ENCODE measurements at places on chromosomes 5 and 9.
A peak's percentile ranks its signal among the peaks of the same experiment; 100 is the strongest.

DNA sequence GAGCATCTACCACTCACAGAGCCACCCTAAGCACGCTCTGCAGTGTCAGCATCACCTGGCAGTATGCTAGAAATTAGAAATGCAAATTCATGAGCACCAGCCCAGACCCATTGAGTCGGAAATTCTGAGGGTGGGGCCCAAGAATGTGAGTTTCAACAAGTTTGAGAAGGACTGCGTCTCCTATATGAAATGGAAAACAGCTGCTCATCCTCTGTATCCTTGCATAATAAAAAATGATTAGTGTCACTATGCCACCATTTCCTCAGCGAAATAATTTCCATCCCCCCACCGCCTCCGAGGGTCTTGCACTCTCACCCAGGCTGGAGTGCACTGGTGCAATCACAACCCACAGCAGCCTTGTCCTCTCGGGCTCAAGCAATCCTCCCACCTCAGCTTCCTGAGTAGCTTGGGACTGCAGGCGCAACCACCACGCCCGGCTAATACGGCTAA lies 1.3 kb upstream of the IQGAP2 start:
- DNase-seq = no peak

DNA sequence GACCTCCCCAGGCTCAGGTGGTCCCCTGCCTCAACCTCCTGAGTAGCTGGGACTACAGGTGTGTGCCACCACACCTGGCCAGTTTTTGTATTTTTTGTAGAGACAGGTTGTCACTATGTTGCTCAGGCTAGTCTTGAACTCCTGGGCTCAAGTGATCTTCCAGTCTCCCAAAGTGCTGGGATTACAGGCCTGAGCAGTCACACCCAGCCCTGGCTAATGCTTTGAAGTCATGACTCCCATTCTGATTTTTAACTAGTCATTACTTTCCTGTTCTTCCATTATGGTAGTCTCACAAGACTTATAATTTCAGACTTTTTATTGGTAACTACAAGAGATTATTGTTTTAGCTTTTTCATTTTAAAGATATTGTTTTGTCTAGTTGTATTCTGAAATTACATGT lies 26.3 kb downstream of the UBAP1 start:
- no peak for DNase-seq

GRCh38 chr9:34958411-34958982 lies 412 bp downstream of the PHF24 start:
- no peak for DNase-seq

GRCh38 chr5:79133121-79133656 lies 21.6 kb downstream of the BHMT start:
- DNase-seq = no peak

DNA sequence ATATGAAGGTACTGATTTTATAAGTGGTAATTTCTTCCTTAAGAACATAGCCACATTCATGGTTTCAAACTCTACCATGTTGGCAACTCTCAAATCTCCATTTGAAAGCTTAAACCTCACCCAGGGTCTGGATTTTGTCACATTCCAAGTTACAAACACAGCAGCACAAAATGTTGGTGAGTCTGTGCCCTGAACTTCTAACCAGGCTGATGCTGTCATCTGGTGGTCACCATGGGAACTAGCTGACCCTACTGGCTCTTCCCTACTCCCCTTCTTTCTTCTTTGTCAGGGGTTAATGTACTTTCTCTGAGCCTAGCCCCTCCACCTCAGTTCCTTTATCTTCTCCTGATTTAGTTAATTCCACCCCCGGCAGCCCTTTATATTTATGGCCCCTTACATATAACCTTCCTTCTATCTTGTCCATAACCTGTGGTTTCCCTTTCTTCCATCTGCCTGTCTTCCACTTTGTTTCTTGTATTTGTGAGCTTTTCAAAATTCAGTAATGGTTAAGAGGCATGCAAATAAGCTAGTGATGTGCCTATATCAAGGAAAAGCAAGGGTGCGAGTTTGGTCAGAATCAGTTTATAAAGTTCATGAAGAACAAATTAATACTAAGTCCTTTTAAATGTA lies 35.9 kb downstream of the TGFBR1 start:
- DNase-seq = peak; percentile 34

DNA sequence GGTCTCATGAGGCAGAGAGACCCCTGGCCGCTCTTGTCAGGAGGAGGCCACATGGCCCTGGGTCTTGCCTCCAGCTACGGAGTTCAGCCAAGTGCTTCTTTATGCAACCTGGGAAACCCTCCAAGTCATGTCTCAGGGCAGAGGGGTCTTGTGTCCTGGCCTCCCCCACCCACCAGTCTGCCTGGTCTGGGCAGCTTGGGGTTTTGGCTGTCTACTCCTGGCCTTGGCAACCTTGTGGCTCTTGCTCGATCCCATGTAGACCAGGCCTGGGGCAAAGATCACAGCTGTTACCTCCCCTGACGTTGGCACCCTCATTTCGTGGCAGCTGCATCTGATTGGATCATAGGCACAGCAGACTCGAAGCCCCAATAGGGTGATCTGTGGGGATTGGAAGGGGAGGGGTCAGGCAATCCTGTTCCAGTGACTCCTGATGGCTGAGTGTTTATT lies 28.4 kb downstream of the JADE2 start:
- no peak for DNase-seq

- no peak for DNase-seq
These were observed 161.3 kb downstream of the YIPF5 start for GRCh38 chr5:144009116-144009515.

DNA sequence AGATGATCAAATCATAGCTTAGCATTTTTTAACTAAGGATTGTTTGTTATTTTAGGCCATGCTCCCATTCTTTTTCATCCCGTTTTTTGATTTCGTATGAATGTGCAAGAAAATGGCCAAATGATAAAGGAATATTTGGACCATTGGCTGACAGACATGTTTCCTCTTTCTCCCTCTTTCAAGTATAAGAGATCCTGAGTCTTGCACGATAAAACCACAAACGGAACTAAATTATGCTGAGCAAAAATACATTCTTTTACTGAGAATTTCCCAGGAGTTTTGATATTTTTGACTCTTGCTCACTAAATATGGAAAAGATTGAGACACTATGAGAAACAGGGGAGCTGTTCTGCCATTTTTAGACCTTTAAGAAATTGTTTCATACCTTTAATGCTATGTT lies 90.4 kb upstream of the KLF9 start:
- no peak for DNase-seq

- DNase-seq = no peak
These were observed 380.8 kb upstream of the CD180 start for GRCh38 chr5:67577424-67577823.

DNA sequence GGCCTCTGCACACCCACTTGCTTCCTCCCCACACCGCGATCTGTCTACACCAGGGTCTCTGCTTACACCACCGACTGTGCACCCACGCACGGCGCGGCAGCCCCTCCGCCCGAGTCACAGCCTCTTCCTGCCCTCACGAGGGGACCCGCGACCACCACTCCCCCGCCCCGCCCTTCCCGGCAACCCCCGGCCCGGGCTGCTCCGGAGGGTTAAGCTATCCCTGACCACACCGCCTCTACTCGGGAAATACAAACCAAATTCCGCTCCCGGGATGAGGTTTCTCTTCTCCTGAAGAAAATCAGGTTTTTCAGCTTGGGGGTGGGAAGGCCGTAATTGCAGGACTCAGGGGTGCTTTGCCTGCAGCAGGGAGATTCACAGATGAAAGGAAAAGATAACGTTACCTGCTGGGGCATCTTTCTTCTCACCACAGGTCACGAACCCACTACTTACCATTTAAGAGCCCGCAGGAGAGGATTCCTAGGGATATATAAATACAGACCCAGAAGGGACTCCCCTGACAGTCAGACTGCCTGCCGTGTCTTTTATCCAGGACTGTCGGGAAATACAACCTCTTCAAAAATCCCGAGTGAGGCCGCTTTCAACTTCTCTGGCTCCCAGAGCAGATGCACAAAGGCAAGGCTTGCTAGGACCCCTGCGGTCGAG lies 63.5 kb downstream of the ROR2 start:
- no peak for DNase-seq

DNA sequence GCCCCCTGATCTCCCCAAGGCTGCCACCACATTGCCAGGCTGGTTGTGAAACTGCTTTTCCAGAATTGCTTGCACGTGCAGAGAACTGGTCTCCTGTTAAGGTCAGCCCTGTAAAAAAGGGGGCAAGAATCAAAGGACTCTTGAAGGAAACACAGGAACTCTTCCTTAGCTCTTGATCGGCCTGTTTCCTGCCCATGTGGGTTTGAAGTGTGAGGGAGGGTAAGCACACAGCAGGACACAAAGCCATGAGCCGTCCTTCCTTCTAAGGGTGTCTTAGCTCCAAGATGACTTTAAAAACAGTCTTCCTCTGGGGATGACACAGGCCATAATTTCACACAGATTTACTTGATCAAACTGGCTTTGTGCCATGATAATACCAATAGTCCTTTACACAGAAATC lies 36.1 kb downstream of the TEK start:
- DNase-seq = no peak

DNA sequence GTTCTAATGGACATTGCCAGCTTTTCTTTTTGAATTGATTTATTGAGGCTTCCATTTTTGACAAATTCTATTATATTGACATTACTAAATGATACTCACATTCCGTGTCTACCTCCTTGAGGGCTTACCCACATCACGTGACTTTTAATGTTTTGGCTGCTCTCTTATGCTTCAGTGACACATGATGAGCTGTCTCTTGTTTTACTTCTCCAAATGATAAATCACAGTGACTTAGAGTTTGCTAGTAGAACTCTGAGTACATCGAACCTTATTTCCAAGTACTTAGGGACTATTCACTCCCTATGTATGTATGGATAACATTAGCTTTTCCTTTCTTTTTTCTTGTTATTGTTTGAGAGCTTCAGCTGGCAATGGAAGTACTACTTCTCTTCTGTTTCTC lies 169.8 kb upstream of the KCNN2 start:
- no peak for DNase-seq

GRCh38 chr9:119801311-119801710 lies 432.1 kb upstream of the BRINP1 start:
- DNase-seq = no peak

- peak; percentile 48 for DNase-seq
These were observed at the start of gene ZBED3 for GRCh38 chr5:77086689-77087483. Gene ZBED3, minus strand, starts transcription at chr5:77087285. Its CDS starts 9,407 bp downstream, at chr5:77077878.

GRCh38 chr5:22500556-22500955 lies 352.6 kb downstream of the CDH12 start:
- no peak for DNase-seq

DNA sequence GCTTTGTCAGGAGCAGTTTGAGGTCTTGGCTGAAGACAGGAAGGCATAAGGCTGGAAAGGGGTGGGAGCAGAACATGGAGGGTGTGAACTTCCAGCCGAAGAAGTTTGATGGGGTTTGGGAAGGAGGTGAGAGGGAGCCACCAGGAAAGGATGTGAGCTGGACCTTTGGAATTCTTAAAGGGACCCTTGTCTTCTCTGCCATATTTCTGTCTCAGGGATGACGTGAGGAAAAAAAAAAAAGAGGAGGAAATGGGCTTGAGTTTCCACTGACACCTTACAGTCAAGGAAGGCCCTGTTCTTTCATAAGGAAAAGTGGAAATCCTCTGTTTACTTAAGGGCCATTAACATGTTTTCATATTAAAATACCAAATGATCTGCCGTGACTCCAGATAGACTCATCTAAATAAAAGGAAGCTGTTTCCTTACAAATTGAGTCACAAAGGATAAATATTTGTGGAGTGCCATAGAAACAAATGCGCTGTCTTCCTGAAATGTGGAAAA lies 132.1 kb downstream of the PALM2AKAP2 start:
- DNase-seq = no peak

GRCh38 chr5:179268966-179269693 lies 76.1 kb downstream of the ADAMTS2 start:
- no peak for DNase-seq

- DNase-seq = no peak
These were observed 105.2 kb downstream of the ST8SIA4 start for GRCh38 chr5:100797861-100798260.

- DNase-seq = no peak
These were observed 15.2 kb upstream of the TBCA start for GRCh38 chr5:77791356-77791755.

- DNase-seq = no peak
These were observed 215.7 kb downstream of the ARL15 start for GRCh38 chr5:54094706-54095105.

GRCh38 chr5:5155617-5156016 lies 15.5 kb downstream of the ADAMTS16 start:
- DNase-seq = no peak

DNA sequence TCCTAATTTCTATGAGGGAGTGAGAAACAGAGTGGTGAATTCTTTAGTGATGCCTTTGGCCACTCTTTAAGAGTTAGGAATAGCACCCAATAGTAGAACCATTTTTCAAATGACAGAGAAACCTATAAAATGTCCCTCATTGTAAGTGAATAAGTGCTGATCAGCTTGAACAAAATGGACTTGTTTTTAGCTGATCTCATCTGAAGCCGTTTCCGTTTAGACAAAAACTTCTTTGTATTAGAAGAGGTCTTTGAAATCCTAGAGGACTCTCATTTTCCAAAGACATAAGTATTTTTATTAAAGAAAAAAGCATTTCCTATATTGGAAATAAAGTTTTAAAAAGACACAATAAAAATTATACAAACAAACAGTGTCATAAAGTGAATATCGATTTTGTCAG lies 273.9 kb downstream of the ARHGEF28 start:
- no peak for DNase-seq

- peak; percentile 59 for DNase-seq
These were observed 43.7 kb upstream of the ITGA1 start for GRCh38 chr5:52743970-52744369.

GRCh38 chr5:142063878-142064331 lies 44.7 kb upstream of the NDFIP1 start:
- peak; percentile 38 for DNase-seq

GRCh38 chr5:10762776-10763500 lies 1.9 kb upstream of the DAP start:
- no peak for DNase-seq

DNA sequence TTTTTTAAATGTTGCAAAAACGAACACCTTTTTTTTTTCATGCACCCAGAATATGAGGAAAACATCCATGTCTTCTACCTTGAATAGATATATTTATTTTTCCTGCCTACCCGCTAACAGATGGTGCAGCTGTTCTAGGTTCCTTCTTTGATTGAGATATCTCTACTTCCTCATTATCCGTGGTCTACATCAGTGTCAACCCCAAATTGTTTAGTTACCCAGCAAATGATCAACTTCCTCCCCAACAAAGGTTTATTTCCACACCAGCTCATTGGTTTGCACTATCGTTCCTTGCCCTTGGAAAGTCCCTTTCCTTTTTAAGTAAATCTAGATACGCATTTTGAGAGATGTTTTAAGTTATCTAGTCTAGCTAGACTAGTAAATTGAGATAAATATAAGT lies 166.4 kb downstream of the PRR16 start:
- DNase-seq = no peak

DNA sequence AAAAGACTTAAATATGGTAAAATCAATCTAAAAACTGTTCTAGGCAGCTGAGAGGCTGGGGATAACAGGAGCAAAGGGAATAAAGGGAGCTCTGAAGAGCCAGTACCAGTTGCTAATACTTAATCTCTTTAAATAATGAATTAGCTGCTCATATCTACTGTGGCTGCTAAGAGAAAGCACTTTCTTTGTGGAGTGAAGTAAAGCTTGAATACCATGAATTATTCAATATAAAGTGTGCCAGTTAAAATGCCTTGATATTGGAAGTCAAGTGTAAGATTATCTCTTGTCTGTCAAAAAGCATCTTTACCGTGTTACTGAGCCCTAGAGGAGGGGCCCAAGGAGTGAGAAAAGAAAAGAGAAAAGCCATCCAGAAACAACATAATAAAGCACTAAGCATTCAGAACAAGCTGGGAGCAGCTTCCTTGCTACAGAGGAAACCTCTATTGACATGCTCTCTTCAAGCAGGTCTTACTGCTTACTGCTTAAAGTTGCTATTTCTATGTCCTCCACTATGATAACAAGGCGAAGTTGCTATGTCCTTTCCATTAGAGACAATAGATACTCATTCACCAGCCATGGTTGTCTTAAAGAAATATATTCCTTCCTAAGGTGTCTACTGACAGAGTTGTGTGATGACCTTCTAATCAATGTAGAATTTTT lies 297.4 kb downstream of the CETN3 start:
- no peak for DNase-seq
